ENCODE measurements at places on chromosomes 12 and 14.

DNA sequence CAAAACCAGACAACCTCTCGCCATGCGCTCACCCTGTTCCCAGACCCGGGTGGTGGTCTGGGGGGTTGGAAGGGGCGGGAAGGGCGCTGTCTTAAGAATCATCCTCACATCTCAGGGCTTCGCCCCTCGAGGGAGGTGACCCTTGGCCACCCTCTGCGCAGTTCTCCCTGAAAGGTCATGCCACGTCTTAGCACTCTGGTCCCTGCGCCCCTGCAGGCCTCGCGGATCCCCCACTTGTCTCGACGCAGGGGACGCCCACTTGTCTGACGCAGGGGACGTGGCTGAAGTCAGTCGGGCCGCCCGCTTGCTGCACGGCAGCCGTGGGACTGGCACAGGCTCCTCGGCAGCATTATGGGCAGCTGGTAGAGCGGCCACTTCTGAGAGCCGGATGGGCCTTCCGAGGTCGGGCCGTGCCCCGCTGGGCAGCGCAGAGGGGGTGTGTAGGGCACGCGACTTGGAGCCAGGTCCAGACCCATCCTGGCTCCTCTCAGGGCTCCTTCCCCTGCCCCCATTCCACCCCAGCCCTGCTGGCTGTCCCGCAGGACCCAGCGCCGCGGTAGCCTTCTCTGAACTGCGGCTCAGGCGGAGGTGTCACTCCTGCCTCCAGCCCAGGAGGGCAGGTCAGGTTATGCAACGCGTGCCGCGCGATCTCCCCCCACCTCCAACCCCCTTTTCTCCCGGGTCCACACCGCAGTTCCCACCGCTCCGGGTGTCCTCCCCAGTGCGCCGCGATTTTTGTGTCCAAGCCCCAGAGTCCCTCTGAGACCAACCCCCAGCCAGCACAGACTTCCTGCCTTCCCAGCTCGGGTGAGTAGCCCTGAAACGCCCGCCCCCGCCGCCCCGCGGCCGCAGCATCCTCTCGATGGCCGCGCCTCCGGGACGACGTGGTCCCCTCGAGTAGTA, 40.9 kb upstream of the CAPRIN2 start:
- DNase-seq = peak; percentile 81

- DNase-seq = no peak
These were observed 7.7 kb downstream of the CISTR start for GRCh38 chr12:53744130-53744441.

- DNase-seq = no peak
These were observed 30.8 kb upstream of the TBC1D30 start for GRCh38 chr12:64793610-64794009.

DNA sequence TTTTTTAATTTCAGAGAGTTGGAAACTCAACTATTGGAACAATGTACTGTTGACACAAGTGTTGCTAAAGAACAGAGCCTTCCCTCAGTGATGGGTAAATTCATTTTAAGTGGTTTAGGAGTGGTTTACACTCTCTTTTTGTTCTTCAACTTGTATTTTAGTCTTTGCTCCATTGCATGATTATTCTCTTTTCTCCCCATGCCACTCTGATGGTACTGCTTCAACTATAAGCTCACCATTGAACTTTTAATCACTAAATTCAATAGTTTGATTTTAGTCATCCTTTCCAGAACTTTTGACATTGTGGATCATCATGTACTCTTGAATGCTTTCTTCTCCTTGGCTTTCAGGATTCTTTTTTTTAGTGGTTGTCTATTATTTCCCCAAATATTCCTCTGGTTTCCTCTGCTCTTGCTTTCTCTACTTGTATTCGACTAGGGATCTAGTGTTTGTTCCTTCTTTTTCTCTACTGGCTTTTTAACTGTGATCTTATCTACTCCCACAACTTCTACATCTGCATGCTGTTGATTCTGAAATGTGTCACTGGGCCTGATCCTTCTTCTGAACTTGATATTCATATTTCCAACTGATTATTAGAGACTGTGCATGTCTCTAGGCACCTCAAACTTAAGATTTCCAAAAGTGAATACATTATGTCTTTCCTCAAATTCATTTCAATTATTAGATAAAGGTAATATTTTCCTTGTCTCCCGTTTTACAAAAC, 15.4 kb downstream of the ACTR10 start:
- no peak for DNase-seq

GRCh38 chr14:55351111-55351510, 60.5 kb downstream of the ATG14 start:
- DNase-seq = no peak

DNA sequence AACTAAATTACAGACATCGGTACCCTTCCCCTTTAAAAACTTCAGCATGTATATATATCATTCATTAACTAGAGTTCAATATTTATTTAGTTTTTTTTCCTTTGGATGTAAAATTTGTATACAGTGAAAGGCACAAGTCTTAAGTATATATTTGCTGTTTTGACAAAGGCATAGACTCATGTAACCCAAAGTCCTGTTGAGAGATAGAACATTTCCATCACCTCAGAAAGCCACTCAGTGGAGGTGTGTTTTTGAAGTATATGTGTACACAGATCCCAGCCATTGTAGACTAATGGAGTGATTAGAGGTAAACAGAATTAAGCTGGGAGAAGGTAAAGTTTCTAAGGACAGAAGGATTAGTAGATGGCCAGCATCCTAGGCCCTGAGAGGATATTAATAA, 15.4 kb downstream of the RDH12 start:
- DNase-seq = no peak

DNA sequence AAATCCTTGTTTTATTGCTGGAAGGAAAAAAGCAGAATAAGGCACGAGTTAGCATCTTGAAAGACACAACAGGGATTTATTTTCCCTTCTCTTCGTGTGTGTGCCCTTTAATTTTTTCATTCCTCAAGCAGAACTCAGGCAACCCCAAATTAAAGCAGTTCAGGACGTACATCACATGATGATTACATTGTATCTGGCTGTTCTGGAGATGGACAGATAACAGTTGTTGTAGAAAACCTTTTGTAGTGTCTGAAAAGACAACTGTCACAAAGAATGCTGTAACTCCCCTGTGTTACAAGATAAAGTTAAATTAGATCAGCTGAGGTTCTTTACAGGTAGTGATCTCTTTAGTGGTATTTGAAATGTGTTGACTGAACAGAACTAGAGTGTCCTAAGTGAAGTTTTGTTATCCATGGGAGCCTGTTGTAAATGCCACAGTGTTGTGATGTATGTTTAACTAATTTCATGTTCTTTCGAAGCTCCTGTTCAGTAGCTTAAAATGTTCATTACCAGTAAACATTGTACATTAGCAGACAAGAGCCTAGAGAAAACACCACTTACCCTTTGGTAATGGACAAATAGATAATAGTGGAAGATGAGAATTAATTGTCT, 58.5 kb downstream of the TMTC2 start:
- DNase-seq = no peak

DNA sequence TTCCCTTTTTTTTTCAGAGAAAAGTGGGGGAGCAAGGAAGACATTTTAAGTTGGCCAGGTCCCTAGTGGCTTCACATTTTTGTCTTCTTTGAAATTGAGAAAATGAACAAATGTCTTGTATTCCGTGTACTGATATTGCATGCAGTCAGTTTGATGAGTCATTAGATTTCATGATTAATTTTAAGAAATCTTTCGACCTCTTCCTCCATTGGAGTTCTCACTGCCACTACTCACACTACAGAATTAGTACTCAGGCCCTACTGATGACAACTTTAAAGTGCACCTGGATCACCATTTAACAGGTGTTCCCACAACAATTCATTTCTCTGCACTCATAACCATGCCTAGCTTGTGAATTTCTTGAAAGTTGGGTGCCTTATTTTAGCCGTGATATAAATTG, 50.5 kb downstream of the SAMD4A start:
- DNase-seq = no peak

GRCh38 chr12:23423097-23423687, 526.3 kb downstream of the SOX5 start:
- DNase-seq = no peak

- no peak for DNase-seq
These were observed 51.0 kb downstream of the TMEM121 start for GRCh38 chr14:105577314-105577861.

DNA sequence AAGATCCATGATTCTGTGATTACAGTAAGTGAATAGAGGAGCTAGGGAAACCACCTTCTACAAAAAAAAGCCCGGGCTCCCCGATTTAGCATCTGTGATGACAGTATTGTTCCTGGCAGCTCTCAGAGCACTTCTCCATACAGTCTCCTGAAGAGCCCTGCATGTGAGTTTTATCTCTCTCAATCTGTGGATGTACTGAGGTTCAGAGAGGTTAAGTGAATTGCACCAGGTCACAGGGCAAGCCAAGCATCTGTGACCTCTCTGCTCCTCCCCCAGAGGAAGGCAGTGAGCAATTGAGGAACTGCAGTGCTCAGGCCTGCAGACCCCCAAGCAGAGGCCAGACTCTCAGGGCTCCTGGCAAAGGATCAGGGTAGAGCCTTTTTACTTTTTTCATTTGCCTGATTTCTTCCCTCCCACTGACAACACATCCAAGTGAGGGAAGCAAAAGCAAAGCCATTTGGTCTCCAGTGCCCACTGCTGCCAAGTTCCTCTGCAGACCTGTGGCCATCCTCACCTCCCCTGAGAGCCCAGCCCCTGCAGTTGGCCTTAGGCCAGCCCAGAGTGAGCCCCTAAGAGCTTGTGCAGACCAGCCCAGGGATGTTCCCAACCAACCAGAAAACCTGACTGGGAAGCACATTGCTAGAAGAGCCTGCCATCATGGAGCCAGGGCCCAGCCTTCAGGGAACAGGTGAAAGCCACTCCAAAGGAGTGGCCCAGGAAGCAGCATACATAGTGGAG, 47.6 kb upstream of the PNMA1 start:
- DNase-seq = no peak
